Spinal cord (tissue), 10 donors: ENCODE measurements at places on chromosomes 3 and 15. TPM values are rescaled to one million over a fixed set of nuclear protein-coding genes. Genes with fewer than 3 reads are reported as not detected.

Gene MITF
- total RNA-seq, result 11.7 TPM

Gene ALDH1L1
- total RNA-seq, result 24.6 TPM

Gene BUB1B
- 26.5 TPM for total RNA-seq

Gene PAQR9
- 0.66 TPM for total RNA-seq

Gene SMAD6
- total RNA-seq, result 8.6 TPM

Gene GOLGA6A
- 0.59 TPM for total RNA-seq

Gene TMCO5A
- not detected for total RNA-seq

Gene CSTA
- 6.3 TPM for total RNA-seq

Gene CILP
- total RNA-seq, result 0.89 TPM
